Mammary microvascular endothelial cell (primary cell): ENCODE measurements at places on chromosomes 3 and 15. TPM values are rescaled to one million over a fixed set of nuclear protein-coding genes. Genes with fewer than 3 reads are reported as not detected.

Gene TMPRSS7
- not detected in 2 replicates for total RNA-seq

Gene NME9
- total RNA-seq = 0.07 TPM in 1 of 2 replicates, not detected in the other

Gene CACNA1D
- total RNA-seq = not detected in 2 replicates

Gene LRRC3B
- total RNA-seq = not detected in 2 replicates

Gene TNIK
- total RNA-seq = 6.9 and 7.3 TPM in 2 replicates

Gene SERPINI1
- 0.40 and 1.4 TPM in 2 replicates for total RNA-seq

Gene CD96
- total RNA-seq = not detected in 2 replicates

Gene TOP2B
- 59.9 and 62.4 TPM in 2 replicates for total RNA-seq

Gene UTS2B
- total RNA-seq = 0.30 and 0.53 TPM in 2 replicates

Gene PATL2
- total RNA-seq = 0.33 TPM in 1 of 2 replicates, not detected in the other

Gene CCR3
- total RNA-seq = not detected in 2 replicates

Gene LRRN1
- not detected in 2 replicates for total RNA-seq

Gene GOLGA8O
- total RNA-seq = not detected in 2 replicates

Gene SLTM
- 39.2 and 39.3 TPM in 2 replicates for total RNA-seq
